Cortex of kidney (tissue), 1 donor: ENCODE measurements at places on chromosomes 12 and 14.

DNA sequence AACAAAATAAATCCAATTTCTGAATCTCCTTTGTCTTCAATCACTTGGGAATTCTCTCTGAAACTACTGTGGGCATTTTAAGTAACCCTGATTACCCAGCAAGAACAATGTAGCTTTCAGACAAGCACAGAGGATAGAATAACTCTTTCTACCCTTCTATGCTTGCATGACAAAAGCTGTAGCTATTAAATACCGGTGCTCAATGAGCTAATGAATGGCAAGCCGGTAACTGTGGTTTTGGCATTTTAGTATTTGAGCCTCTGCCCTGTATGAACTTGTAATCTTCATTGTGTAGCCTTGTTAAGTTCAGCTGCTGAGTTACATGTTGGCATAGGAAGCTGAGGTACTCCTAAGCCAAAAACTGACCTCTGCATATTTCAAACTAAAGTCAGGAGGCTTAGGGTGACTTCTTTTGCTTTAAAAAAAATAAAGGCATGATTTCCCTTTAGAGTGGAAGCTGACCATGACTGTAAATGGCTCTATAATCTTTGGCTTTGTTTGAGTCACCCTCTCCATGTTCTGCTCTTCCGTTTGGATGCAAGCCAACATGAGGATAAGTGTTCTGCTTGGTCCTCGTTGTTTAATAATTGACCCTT, 171.0 kb upstream of the HIF1A start:
- no peak for DNase-seq

DNA sequence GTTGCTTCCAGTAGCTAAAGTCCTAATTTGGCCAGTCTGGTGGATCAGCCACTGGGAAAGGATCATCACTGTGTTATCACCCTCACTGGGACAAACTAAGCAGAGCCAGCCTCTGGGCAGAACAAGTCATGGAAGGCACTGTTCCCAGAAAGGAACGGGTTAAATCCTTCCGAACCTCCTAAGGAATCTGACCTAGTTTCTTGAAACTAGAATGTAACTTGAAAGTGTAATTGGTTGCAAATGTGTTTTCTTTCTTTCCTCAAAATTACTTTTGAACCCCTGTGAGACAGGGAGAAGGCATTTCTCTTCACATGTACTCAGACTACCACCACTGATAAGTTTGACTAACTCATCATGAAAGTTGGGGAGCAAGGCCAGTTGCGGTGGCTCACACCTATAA, 18.7 kb upstream of the KICS2 start:
- DNase-seq, result no peak

DNA sequence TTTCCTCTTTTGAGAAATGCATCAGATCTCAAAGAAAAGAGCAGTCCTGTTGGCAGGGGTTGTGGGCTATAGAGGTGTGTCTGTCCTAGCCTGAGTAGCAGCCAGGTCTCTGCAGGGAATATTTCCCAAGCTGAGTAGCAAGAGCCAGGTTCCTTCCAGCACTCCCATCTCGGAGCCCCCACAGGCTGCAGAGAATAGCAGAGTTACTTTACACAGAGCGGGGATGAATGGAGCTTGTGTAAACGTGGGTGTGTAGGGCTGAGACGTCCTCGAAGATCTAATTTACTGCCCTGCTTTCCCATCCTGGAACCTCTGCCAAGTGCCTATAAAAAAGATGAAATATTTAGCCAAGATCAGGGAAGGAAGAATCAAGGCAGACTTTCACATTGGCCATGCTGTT, 156.6 kb downstream of the TSPAN9 start:
- DNase-seq, result no peak

DNA sequence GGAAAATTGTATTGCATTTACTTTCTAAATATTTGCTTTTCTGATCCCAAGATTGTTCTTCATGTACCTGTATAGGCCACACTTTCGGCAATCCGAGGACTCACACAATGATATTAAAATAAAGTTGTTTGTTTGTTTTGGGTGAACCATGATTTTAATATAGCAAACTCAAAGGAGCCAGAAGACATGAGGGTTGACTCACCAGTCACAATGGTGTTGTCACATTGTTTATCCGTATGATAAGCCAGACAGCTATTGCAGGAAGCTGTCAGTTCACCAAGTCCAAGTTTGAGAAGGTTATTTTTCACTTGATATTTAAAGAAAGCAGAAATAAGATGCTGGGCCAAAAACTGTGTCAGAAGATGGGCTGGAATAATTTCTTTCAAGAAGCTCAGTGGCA, 67.1 kb upstream of the CPM start:
- DNase-seq, result no peak

GRCh38 chr12:11621797-11622423, 27.6 kb upstream of the ETV6 start:
- DNase-seq, result no peak

DNA sequence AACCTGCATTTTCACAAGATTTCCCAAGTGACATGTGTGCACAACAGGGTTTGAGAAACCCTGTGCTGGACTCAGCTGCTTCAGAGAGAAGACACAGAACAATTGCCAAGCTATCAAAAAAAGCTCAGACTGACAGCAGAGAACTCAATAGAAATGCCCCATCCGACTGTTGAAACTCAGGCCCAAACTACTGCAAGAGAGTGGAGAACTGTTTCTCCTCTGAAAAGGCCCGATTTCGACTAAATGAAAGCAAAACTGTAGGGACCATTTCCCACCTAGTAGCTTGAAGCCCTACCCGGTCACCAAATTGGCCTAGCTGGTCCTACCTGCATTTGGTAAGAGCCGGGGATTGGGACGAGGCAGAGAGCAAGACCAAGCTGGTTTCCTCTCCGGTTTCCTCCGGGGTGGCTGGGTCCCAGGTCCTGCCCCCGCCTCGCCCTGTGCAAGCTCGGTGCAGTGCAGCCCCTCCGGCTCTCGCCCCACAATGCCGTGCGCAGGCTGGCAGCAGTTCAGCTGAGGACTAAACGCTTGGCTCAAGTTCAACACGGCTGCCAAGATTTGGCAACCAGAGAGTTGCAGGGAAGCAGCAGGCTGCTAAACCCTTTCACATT, 1180.6 kb downstream of the VRK1 start:
- DNase-seq, result no peak

DNA sequence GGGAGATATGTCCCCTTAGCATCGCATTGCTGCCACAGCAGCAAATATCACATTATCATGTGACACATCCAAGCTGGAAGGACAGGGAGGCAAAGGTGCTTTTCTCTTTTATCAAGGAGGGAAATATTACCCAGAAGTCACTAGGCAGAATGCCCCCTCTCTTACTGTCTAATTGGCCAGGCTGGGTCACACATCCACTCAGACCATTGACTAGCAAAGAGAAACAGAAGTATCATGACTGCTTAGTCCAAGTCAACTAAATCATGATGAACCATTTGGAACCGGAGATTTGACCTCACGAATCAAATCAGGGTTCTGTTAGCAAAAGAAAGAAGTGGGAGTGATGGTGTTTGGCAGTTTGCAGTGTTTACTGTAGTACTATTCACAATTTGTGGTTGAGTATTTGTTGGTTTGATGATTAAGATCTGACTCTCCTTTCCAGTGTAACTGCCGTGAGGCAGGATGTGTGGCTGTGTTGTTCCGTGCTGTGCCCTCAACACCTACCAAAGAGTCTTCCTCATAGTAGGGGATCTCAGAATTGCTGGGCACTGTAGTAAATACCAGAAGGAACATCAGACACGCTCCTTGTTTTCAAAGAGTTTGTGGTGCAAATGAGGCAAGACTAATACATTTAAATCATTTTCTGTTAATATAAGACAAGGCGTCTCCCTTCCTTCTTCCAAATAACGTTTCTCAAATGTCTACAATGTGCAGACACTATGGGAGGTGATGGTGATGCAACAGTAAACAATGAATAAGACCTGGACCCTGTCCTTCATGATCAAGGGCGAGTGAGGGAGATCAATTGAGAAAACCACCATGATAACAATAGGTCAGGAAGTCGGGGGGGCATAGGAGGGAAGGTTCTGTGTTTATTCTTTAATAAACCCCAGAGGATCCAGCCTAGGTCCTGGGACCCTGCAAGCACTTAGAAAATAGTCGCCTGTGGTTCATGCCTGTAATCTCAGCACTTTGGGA, 194.4 kb upstream of the CRY1 start:
- DNase-seq, result no peak

- no peak for DNase-seq
Observed at GRCh38 chr12:50302686-50303085, 19.4 kb upstream of the LIMA1 start.

- no peak for DNase-seq
Observed at GRCh38 chr12:58547217-58547616, 373.1 kb downstream of the LRIG3 start.

GRCh38 chr12:121750507-121750955, 38.0 kb downstream of the TMEM120B start:
- no peak for DNase-seq

DNA sequence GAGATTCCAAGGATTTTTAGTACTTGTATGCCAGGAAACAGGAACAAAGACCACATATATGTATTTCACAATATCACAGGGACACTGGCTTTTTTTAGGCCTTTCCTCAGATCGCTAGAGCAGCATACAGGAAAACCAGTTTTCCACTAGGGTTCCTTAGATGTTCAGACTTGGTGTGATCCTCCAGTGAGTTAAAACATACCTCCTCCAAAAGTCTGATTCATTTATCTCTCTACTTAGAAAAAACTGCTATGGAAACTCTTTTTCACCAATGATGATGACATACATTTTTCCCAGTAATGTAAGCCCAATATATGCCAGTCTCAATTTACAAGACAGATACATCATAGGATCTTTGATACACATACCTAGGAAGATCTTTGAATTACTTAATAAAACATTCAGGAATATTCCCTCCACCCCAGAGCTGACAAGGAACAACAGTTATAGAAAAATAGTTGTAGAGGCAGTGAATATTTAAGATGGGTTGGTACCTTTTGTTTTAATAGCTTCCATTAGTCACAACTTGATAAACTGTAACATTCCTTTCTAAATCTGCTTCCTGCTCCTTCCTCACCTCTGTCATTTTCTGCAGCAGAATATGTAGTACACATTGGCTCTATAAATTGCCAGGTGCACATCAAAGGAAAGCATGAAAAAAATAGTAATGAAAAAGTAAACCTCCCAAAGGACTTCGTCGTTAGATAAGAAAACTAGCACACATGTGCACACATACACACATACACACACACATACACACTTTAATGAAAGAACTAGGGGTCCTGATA, 27.5 kb downstream of the BCAT1 start:
- DNase-seq, result no peak

DNA sequence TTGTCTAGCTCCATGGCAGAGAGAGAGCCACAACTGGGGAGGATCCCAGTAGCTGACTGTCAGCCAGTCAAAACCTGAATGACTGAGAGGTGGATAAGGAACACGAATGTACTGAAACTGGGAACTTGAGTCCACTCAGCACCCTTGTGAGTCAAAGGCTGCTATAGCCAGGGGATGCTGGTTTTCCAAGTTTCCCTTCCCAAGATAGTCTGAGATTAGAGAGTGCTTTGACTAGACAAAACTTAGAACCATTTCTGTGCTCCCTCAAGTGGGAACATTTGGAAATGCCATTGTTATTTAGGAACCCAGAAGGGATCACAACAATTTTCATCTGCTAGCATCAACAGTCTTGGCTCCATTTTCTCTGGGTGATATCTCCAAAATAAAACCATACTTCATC, 4.0 kb downstream of the PRKAG1 start:
- DNase-seq, result no peak

DNA sequence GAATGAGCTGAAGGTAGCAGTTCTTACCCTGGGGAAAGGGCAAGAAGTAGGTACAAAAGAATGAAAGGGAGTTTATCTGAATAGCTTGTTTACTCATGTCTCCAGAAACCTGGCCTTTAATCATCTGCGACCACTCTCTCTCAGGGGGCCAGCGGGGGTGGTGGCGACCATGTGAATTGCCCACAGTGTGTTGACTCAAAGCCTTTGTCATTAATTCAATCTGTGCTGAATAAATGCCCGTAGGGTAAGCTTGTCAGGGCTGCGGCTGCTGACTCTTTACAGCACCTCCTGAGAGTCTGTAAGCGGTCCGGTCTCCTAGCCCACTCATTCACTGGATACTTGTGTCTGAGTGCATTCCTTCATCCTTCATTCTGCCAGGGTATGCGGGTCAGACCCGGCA, 874.4 kb downstream of the SLC6A15 start:
- DNase-seq, result no peak

GRCh38 chr12:12278899-12279298, 12.1 kb upstream of the LRP6 start:
- DNase-seq, result no peak

DNA sequence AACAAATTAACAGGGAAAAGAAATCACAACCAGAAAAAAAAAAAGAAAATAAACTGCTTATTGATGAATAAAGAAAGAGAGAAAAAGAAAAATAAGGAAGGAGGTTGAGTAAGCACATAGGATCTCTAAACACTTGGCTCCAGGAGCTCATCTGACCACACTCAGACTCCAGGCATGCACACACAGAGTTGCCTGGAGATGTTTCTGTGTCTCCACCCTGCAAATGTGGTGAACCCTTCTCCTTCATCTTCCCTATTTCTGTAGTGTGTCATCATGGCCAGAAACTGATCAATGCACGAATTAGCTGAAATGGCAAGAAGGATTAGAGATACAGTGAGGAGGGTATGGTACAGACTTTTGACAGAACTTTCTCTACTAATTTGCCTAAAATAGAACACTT, 20.2 kb downstream of the OR4N2 start:
- DNase-seq, result no peak

DNA sequence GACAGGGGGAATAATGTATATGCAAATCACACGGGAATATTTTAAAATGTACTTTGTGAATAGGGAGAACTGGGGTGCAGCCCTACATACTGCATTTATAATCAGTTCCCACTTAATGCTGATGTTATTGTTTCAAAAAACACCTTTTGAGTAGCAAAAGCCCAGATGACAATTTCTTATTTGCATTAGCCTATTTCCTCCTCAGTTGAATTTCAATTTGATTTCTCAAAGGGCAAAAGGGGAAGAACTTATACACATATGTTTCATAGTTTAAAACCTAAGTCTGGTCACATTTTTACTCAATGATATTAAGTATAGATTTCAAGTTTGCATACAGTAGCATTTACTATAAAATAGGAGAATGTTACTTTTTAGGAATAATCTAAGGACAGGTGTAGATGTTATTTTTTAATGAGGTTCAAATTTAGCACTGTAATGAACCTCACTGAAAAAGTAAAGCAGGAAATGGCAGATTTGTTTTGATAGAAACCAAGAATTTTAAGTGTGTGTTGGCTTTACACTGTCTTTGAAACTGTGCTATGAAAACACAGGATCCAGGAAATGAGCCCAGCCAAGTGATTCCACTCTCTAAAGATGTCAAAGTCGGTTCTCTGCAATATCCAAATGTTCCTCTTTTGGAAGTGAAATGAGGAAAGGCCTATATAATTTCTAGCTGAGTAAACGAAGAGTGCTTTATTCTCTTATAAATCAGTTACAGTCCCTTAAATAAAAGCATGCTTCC, 367.4 kb downstream of the BTG1 start:
- no peak for DNase-seq
